RKO (cell line): ENCODE measurements at places on chromosomes 7 and 10.

- no peak for DNase-seq
Measured at GRCh38 chr10:95408983-95409873, 118.4 kb upstream of the PDLIM1 start.

- no peak for DNase-seq
Measured at GRCh38 chr10:99303899-99304861, 25.0 kb upstream of the CNNM1 start.

DNA sequence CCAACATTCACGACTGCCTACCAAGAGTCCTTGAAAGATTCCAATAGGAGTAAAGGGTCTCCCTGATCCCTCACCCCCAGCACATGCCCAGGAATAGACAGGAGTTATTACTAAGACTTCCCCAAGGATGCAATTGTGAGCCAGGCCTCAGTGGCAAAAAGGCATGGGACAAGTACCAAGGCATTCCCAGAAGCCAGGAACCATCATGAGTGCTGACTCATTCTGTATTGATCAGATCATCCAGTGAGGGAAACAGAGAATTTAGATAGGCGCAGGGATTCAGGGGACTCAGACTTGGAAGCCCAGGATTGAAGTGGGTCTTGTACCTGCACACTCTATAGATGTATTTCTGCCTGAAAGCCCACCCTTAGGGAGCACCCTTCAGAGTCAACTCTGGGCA is 21.2 kb downstream of the MBL2 start:
- no peak for DNase-seq

GRCh38 chr7:83648464-83649241 is at the start of gene SEMA3E:
Gene SEMA3E, minus strand, starts transcription at chr7:83649139.
- no peak for DNase-seq

DNA sequence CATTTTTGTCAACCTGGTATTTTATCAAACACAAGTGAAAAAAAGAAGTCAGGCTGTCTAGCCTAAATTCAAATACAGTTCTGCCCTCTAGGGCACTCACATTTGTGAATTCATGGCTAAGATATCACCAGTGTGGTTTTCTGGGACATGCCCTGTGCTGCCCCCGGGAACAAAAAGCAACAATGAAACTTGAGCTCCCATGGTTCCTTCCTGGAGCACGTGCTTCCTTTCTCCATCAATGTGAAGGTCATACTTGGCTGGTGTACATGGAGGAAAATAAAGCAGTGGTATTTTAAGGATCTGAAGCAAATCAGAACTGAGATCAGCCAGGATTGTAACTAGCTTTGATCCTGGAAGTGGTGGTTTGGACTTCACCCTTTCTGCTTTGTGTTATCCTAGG is 128.9 kb upstream of the FRMD4A start:
- no peak for DNase-seq

- no peak for DNase-seq
Measured at GRCh38 chr10:30842894-30843293, 188.8 kb downstream of the ZNF438 start.

GRCh38 chr10:129900825-129901224 is 63.2 kb downstream of the EBF3 start:
- no peak for DNase-seq

DNA sequence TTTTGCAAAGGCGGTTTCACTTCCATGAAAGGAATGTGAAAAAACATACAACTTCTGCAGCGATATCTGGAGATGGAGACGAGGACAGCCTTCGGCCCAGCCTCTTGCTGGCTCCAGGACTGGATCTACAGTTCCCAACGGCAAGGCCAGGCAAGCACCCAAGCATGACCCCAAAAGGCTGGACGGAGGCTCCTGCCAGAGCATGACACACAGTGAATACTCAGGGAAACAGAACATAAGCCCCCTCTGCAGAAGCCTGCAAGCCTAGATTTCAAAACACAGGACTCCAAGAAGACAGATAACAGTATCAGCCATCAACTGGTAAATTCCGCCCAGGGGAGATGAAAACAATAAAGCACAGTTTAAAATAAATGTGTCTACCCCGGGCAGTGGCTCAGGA is 3.3 kb upstream of the LRRC27 start:
- DNase-seq: no peak

GRCh38 chr7:22088827-22089226 is 143.1 kb upstream of the CDCA7L start:
- no peak for DNase-seq

- no peak for DNase-seq
Measured at GRCh38 chr7:41573015-41573414, 129.9 kb downstream of the INHBA start.

DNA sequence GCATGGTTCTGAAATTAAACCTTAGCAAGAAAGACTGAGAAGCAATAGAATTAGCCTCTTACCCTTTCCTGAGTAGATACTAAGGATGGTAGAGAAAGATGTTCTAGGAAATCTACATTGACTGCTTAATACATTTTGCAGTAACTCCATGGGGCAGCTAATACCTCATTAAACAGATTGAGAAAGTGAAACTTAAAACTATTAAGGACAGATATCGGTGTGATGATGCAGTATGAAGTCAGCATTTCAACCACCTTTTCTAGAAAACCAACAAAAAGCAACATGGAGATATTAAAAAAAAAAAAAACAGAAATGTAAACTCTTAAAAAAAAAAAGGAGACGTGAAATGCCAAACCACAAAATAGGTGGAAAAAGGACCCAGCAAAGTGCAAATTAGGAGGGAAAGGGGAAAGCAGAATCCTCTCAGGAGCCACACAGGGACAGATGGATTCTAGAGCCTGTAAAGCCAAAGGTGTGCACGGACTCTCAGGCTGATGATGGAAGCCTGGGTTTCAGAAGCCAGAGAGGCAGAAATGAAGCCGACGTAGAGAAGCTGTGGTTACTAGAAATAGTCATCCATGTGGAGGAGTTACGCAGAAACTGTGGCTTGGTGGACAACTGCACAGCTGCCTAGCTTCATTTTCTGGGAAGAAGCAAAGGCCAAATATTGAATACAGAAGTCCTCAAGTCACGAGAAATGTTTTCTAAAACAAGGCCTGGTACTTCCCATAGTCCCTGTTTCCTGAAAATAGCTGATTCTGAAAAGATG is 38.1 kb upstream of the GPR141 start:
- no peak for DNase-seq

DNA sequence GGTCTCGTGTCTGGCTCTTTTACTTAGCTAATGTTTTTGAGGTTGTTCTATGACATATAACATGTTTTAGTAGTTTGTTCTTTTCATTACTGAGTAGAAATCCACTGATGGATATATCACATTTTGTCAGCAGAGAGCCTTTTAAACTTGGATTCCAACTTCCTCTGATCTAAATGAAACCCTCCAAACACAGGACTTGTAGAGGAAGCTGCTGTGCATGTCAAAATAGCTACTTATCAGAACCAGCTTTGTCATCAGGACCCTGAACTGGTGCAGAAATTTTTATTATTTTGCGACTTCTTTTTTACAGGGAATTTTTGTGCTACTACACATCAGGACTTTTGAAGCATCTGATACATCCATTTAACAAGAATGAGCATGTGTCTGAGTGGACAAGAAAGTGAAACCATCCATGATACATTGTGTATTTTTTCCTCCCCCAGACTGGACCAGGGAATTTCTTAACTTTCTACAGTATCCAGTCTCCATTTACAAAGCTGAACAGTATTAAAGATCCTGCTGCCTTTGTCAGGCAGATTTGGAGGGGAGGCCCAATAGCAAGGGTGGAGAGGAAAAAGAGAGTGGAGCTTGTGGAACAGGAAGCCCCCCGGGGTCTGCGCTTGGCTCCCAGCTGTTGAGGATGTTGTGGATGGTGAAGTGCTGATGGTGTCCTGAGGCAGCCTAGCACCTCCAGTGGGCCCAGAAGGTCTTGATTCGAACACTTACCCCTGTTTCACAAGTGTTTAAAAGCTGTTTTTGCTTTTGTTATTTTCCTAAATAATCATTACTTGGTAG is 29.3 kb upstream of the MTPAP start:
- no peak for DNase-seq

- DNase-seq: peak; percentile 8
Measured at GRCh38 chr7:37488163-37488764, 39.6 kb upstream of the ELMO1 start.
